ENCODE measurements at places on chromosomes 5 and 9. TPM values are rescaled to one million over a fixed set of nuclear protein-coding genes. Genes with fewer than 3 reads are reported as not detected.

DNA sequence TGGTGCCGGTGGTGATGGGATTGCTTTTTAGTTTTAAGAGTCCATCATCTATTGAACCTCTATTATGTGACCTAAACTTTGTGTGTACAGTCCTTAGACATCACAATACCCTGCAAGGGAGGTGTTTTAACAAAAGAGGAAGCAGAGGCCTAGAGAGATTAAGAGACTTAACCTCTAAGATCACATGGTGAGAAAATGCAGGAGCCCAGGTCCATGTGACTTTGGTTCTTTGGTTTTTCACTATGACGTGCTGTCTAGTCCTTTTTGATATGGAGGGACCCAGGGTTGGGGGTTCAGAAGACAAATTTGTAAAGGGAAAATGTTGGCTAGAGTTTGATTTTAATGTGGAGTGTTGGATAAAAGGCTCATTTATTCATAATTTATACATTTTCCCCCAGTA, 34.1 kb upstream of the TRMT10B start:
- H3K27me3 ChIP-seq: peaks cover 10% of the 10 kb centered on the region
- no peak overlapping the region for H3K27ac ChIP-seq
- no peaks in the 10 kb centered on the region for H3K4me1 ChIP-seq
- H3K36me3 ChIP-seq: no peaks in the 10 kb centered on the region
- no peak overlapping the region for H3K4me3 ChIP-seq

Gene HK3
- total RNA-seq: 3.5 TPM

Gene MSMP
- total RNA-seq: not detected

Gene LEAP2
- 1.9 TPM for total RNA-seq

Gene WDR38
- total RNA-seq: not detected
